Naive thymus-derived CD4-positive, alpha-beta T cell (primary cell): ENCODE measurements at places on chromosomes 7 and 10.

DNA sequence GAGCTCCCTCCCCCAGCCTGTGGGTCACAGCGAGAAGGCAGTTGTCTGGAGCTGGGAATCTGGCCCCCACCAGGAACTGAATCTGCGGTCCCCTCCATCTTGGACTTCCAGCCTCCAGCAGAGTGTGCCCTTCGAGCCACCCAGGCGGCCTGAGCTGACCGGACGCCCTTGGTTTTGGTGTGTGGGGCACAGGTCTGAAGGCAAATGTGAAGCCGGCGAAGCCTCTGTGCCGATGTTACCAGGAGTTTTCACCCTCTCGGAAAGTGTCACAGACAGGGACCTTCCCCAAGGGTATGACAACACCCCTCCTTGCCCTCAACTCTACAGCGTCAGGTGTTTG lies 109.1 kb downstream of the DNAJB6 start:
- no peak for DNase-seq

DNA sequence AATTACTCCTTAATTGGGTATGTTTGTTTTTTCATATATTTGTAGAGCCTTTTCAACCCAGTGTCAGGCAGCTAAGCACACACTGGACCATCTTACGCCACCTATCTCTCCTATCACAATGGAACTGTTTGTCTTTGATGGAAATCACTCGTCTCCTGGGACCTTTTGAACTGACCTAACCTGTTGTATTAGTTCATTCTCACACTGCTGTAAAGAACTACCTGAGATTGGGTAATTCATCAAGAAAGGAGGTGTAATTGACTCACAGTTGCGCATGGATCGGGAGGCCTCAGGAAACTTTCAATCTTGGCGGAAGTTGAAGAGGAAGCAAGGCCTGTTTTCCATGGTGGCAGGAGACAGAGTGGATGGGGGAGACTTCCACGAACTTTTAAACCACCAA lies 182.0 kb downstream of the TCERG1L start:
- no peak for DNase-seq

DNA sequence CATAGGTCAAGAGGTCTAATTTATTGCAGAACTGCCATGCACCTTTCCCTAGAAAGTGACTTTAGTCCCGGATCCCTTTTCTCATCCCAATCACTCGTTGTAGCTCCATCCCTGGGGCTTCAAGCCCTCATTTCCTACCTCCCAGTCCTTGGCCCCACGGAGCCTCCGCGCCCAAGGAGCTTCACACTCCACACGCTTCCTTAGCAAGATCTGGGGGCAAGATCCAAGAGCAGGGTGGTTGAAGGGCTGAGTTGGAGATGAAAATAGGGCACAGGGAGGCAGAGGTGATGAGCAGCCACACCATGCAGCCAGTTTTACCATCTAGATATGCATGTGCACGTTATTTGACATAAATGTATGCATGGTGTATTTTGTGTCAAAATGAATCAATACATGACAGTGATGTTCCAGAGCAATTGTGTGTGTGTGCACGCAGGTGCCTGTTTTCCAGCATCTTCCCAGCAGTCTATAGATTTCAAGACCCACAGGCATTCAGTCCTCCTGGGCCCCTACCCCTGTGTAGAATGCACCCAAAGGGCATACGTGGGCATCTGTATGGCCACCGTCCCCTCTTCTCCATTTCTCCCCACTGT lies 6.0 kb upstream of the TRPV6 start:
- no peak for DNase-seq

DNA sequence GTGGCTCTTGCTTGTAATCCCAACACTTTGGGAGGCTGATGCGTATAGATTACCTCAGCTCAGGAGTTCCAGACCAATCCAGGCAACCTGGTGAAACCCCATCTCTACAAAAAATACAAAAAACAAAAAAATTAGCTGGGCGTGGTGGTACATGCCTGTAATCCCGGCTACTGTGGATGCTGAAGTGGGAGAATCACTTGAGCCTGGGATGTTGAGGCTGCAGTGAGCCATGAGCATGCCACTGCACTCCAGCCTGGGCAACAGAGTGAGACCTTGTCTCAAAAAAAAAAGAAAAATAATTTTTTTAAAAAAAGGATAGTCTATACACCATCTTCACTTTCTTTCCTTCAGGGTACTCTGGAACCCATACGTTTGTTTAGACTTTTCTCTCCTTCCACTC lies 6.2 kb downstream of the REEP3 start:
- DNase-seq: no peak

DNA sequence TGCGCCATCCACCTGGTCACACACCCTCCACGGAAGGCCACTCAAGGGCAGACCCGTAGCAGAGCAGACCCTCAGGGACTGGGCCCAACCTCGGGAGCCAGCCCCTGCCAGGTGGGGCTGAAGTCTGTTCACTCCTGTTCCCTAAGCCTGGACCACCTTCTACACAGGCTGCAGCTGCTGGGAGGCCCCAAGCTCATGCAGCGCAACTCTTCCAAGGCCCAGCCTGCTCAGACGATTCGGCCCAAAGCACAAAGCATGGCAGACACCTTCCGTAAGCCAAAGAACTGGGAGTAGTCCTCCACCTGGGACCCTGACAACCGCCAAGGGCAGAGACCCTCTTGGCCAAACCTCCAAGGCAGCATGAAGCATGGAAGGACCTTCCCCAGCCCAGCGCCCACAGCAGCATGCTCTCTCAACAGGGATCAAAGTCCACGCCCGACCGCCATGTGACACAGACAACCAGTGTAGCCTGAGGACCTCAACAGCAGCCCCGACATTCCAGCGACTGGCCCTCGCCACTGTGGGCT lies 11.5 kb downstream of the SHH start:
- DNase-seq: no peak

- DNase-seq: no peak
Measured at GRCh38 chr7:19984231-19984632, 210.8 kb upstream of the TMEM196 start.

DNA sequence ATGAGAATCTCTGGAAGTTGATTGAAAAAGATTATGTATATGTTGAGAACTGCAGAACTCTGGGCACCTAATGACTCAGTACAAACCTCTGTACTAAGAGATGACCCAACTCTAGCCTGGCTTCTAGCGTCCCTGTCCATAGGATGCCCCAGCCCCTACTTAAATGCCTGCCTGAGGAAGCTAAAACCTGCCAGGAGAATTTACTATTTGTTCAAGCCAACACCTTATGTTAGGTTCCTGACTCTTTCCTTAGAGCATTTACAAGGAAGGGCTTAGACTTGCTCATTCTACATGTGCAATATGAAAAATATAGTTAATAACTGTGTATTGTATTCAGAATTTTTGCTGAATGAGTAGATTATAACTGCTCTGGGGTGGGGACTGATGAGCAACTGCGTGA lies 37.5 kb upstream of the AOAH start:
- no peak for DNase-seq

- no peak for DNase-seq
Measured at GRCh38 chr7:45073786-45074527, 14.8 kb downstream of the NACAD start.

GRCh38 chr7:12709726-12710502 lies 22.5 kb downstream of the ARL4A start:
- DNase-seq: no peak

DNA sequence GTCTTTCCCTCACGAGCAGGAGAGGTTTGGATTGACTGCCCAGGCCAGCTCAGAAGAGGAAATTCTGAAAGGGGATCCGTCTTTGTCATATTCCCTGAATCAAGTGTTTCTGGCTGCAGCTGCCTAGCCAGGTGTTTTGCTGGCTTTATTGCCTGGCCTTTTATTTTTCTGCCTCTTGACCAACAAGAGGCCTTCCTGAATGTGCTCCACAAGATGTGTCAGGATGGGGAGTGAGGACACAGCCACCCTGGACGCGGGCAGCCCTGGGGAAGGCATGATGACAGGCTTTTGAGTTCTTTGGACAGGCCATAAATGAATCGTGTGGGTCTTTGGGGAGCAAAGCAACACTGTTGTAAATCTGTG lies 163.6 kb downstream of the CAMK1D start:
- DNase-seq: no peak

- no peak for DNase-seq
Measured at GRCh38 chr7:1592299-1592871, 22.6 kb upstream of the PSMG3 start.

GRCh38 chr10:97154162-97154561 lies 31.6 kb downstream of the SLIT1 start:
- no peak for DNase-seq

DNA sequence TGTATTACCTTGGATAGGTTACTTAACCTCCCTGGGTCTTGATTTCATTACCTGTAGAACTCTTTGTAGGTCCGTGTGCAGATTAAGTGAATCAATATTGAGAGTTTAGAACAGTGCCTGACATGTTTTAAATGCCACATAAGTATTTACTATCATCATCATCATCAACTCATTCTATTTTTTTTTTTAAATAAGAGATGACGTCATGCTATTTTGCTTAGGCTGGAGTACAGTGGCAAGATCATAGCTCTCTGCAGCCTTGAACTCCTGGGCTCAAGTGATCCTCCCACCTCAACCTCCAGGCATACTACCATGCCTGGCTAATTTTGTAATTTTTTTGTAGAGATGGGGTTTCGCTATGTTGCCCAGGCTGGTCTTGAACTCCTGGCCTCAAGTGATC lies 132.0 kb upstream of the FZD8 start:
- DNase-seq: no peak

DNA sequence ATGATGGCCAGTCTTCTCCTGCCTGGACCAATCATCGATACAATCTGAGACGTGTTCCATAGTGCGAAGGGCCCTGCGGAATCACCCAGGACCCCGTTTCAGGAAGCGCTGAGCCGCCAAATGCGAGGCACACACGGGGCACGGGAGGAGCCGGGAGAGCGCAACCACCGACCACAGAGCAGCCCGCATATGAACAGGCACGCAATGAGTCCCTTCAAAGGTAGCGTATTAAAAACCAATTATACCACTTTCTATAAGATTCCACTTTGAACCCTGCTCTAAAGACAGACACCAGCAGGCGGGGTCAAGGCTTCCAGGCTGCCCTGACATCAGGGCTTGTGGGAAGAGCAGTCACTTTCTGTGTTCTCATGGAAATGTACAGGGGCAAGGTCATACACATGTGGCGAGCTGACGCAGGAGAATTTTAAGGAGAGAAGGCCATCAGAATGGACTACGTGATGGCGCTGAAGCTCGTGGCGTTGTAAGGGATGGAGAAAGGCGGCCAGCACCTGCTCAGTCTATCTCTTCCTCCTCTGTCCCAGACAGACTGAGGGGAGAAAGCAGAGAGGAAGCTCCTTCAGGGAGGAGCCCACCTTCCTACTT lies 46.2 kb downstream of the AMZ1 start:
- DNase-seq: no peak

DNA sequence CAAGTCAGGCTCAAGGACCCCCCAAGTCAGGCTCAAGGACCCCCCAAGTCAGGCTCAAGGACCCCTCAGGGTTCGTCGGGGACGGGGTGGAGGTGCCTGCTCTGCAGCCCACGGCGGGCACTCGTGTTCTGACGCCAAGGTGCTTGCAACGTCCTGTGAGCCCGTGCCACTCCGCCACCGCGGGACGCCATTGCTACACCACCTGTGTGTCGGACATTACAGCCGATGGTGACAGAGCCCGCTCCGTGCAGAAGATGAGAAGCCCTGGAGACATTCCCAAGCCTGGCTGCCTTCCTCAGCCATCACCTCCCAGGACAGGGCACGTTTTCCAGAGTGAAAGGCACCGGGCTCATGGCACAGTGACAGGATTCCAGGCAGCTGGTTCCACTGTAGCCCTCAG lies 97.7 kb upstream of the DNAAF5 start:
- DNase-seq: no peak

GRCh38 chr10:76723844-76724243 lies 913.8 kb downstream of the KCNMA1 start:
- no peak for DNase-seq

GRCh38 chr7:51774178-51774577 lies 457.6 kb upstream of the COBL start:
- DNase-seq: no peak

DNA sequence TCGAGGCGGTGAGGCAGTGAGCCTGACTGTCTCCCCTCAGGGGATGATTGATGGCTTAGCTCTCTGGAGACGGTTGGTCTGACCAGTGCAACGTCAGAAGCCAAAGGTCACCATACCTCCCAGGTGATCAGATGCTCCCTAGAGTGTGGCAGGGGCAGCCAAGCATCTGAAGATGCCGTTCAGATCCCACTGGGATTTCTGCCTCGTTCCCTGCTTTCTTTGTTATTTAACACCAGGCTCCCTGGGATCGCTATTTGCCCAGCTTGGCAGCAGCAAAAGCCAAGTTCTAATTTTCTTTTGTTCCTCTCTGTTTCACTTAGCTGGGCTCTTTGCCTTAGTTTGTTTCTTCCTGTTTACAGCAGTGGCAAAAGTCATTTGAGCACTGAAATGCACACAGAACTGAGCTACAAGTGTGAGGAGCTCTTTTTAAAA lies 53.5 kb upstream of the SVIL start:
- DNase-seq: no peak

DNA sequence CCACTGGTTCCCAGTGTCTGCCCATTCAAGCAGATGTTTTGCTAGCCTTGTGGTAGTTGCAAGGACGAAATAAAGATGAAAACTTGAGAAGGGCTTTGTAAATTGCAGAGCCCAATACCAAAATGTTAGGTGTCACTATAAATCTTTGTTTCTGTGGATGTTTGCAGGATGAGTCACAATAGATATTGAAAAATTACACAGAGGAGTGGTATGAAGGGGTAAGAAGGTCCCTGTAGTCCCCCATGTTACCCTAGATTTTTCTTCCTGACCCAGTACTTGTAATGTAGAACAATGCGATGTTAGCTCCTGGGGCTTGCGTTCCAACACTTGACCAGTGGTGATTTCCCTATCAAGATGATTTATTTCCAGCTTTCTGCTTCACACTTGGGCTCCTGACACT lies 102.6 kb upstream of the LYZL1 start:
- no peak for DNase-seq

DNA sequence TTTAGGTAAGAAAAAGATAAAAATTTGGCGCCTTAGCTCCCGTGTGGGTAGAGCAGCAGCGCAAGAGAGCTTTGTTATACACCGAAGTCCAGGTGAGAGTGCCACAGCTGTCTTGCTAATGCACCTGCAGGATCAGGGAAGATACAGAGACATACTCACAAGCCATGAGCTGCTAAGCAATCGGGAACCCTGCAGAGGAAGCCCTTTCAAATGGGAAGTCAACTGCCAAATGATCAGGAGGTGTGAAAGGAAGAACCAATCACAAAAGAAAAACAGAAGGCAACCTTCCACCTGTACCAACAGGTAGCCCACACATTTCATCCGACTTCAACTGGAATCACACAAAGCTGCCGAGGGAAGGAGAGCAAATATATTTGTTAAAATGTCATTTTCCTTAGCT lies 610.5 kb upstream of the PFKP start:
- DNase-seq: no peak

- DNase-seq: no peak
Measured at GRCh38 chr7:19333706-19334105, 188.5 kb upstream of the FERD3L start.
